ENCODE measurements at places on chromosomes 13 and 19.

DNA sequence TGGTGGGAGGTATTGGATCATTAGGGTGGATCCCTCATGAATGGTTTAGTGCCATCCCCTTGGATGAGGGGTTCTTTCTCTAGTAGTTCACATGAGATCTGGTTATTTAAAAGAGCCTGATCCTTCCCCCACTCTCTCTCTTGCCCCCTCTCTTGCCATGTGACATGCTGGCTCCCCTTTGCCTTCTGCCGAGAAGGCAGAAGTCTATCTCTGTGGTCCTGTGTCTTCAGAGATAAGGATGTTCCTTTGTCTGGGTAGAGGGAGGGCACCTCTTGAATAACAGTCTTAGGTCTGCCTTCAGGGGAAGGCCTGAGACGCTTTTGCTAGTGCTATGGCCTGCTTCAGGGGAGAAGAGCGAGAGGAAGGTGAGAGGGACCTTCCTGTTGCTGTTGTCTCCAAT lies 2.0 kb upstream of the ZDHHC20 start:
- no peak for DNase-seq

- DNase-seq: no peak
These were observed 24.0 kb downstream of the STARD13 start for GRCh38 chr13:33261387-33262061.

DNA sequence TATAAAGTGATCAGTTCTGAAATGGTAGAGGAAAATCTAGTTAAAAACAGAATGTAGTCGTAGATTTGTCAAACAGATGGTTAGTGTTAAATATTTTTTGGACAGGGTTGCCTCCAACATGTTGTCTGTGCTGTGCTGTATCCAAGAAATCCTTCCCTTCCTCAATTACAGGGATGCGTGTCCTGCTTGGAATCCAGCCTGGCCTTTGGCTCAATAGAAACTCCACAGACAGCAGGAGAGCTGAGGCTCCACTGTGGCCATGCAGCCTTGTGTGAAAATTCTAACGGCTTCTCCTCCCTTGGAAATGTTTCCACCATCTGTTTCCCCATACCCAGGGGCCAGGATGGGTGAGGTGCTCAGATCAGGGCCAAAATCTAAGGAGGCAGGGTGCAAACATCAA lies 67.7 kb upstream of the USP29 start:
- no peak for DNase-seq

DNA sequence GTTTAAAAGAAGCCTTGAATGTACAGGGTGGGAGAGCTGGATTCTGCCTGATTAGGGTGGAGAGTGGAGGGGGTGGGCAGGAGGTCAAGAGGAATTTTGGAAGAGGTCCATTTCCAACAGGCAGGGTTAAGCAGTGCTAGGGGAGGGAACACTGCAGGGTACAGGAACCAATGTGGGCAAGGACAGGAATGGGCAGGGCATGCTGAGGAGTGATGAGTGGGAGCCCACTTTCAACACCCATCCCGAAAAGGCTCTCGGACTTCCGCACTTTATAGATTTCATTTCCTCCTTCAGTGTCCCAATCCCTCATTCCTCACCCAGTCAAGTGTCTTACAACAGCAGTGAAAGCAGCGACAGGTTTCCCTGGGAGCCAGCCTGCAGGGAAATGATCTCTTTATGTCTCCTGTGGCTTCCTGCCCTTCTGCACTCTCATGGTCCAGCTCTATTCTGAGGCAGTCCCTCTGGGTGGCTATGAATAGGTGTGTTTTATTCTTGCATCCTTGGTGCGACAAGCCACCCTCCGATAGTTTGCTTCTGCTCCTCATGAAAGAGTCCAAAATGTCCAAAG lies 50.5 kb upstream of the ZNF507 start:
- no peak for DNase-seq

GRCh38 chr13:32415019-32415418 lies 12.9 kb downstream of the N4BP2L1 start:
- DNase-seq: peak; percentile 16

- no peak for DNase-seq
These were observed 1.5 kb downstream of the ZNF101 start for GRCh38 chr19:19670070-19670551.

- no peak for DNase-seq
These were observed 463 bp upstream of the TSC22D1 start for GRCh38 chr13:44576351-44577235.

DNA sequence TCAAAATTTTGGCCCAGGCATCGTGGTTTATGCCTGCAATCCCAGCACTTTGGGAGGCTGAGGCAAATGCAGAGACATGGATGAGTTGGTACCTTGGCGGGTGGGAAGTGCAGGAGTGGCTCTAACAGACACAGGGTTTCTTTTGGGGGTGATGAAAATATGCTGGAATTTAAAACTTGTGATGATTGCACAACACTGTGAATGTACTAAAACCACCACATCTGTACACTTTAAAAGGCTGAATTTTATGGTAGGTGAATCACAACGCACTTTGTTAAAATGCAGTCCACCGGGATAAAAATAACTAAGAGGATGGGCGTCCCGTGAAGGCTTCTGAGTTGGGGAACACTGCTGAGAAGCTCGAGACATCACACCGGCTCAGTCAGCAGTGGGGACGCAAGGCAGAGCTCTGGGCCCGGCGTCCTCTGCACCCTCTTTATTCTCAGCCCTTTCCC lies 47.1 kb downstream of the MLLT1 start:
- no peak for DNase-seq

DNA sequence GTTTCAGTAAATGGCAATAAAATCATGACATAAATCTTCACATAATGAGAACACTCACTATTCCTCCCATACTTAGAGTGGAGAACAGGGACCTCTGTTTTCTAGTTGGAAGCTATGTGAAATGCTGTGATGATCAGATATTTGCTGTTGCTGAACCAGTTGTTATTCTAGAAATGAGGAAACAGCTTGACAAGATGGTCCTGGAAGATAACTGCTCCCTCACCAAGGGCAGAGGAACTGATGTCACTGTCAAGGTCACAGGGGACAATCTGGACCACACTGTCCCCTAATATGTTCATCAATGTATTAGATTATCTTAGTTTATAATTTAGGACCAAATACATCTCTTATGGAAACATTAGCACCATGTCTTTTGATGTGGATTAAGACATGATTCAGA lies 1173.3 kb downstream of the PCDH17 start:
- DNase-seq: no peak

DNA sequence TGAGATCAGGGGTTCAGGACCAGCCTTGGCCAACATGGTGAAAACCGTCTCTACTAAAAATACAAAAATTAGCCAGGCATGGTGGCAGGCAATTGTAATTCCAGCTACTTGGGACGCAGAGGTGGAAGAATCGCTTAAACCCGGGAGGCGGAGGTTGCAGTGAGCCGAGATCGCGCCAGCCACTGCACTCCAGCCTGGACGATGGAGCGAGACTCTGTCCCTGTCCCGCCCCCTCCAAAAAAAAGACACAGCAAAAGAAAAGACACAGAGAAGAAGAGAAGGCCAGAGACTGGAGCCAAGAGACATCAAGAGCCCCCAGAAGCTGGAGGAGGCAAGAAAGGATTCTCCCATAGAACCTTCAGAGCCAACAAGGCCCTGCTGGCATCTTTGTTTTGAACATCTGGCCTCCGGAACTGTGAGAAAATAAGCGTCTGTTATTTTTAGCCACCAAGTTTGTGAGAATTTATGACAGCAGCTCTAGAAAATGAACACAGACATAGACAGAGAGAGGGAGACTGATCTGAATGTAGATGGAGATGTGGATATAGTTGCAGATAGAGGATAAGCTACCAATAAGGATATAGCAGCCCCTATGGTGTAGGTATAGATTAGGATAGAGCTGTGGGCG lies 25.7 kb upstream of the PNMA8B start:
- no peak for DNase-seq

DNA sequence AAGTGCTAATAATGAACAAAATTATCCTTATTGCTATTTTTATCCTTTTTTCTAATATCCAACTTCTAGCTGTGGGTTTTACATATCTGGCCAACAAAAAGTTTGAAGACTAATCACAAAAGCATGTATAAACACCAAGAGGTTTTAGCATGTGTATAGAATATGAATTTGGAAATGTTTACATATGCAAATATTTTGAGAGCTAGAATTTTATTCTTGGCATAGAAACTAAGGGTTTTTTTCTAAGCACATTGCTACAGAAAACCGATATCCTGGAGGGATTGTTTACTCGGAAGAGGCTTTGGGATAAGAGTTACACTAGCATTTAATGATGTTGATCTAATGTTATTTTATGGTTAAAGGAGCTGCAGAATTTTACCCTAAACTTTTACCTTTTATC lies 392.1 kb downstream of the EFNB2 start:
- DNase-seq: no peak

DNA sequence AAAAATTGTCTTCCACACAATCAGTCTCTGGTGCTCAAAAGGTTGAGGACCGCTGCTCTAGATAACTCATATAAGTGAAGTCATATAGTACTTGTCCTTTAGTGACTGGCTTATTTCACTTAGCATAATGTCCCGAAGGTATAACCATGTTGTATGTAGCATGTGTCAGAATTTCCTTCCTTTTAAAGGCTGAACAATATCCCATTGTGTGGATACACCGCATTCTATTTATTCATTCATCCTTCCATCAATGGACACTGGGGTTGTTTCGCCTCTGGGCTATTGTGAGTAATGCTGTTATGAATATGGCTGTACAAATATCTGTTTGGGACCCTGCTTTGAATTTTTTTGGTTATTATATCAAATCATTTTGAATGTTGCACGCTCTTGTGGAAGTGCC lies 4.6 kb upstream of the LYPD5 start:
- no peak for DNase-seq

- no peak for DNase-seq
These were observed 24.2 kb downstream of the GAS6 start for GRCh38 chr13:113839536-113840204.
